ENCODE measurements at places on chromosomes 5 and 9.

GRCh38 chr9:122191584-122191983, 31.9 kb downstream of the MORN5 start:
- no peak for DNase-seq

- peak; percentile 15 for DNase-seq
Measured at GRCh38 chr5:89117124-89117644, 234.2 kb upstream of the MEF2C start.

DNA sequence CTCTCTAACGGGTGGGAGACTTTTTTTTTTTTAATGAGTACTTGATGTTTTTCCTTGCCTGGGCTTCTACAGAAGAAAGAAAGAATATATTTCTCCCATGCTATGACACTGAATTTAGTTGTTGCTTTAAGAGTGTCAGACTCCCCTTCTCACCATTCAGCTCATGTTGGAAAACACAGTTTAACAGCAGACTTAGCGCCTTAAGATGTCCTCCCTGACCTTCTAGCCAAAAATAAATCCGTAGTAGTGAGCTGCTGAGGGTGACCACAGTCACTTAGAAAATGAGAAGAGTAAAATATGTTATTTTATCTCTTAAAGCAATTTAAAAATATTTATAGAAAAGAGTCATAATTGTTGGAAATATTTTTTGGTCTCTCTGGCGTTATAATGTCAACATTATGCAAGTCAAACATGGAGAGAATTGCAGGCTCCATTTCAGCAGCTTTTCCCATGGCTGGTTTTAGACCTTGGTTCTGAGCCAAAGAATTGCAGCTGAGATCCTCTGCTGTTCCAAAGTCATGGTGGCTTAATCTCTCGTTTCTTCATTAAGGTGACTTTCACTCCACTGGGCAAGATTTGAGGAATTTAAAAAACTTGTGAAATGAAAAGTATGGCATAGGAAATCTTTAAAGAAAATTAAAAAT, 143.5 kb downstream of the GHR start:
- peak; percentile 39 for DNase-seq

- peak; percentile 91 for DNase-seq
Measured at GRCh38 chr5:40221796-40222195, 457.9 kb upstream of the PTGER4 start.

DNA sequence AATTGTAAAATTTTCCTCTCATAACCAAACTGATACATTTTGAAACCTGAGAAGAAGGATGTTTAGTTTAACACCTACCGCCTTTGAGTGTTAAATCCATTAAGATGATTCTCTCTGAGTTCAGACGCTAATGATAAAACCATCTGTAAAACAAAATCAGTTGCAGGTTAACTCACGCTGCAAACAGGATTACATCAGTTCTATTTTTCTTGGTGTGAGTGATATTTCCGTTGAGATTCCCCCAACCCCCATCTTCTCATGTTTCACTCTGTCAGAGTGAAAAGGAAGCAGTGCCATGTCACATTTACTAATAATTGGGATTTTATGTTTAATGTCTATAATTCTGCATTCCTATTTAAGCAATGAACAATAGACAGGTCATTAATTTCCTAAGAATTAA, 146.5 kb downstream of the FANCC start:
- peak; percentile 66 for DNase-seq

DNA sequence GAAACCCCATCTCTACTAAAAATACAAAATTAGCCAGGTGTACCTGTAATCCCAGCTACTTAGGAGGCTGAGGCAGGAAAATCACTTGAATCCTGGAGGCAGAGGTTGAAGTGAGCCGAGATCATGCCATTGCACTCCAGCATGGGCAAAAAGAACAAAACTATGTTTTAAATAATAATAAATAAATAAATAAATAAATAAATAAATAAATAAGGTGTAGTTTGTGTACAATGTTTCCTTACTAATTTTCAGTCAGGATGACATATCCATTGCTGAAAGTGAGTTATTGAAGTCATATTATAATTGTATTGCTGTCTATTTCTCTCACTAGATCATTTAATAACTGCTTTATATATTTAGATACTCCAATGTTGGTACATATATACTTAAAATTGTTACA, 581.5 kb upstream of the DAB2 start:
- DNase-seq = no peak

GRCh38 chr5:1805736-1806135, 4.5 kb downstream of the NDUFS6 start:
- DNase-seq = no peak

- DNase-seq = no peak
Measured at GRCh38 chr9:6965566-6965965, 207.8 kb downstream of the KDM4C start.

GRCh38 chr5:57776035-57776434, 293.4 kb upstream of the ACTBL2 start:
- no peak for DNase-seq

GRCh38 chr5:1772634-1773033, 27.0 kb downstream of the MRPL36 start:
- peak; percentile 38 for DNase-seq

DNA sequence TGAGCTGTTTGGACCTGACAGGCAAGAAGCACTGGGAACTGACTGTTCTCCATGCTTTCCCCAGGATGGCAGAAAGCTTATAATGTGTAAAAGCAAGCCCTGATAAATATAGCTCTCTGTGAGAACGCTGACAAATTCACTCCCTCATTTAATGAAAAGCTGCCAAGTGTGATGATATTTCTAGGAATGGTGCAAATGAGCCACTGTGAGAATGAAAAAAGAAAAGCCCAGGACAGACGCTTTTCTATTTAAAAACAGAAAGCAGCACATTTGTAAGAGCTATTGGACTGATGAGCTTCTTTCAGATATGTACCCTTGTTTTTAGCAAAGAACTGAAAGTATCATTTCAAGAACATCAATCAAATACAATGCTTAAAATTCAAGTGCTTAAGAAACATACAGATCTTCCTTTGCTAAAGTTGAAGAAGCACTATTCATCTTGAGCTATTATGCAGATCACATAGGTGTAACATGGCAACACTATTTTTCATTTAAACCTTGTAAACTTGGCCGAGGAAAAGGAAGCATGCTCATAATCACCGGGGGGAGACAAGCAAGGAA, 842.6 kb upstream of the ACO1 start:
- DNase-seq = no peak

- DNase-seq = no peak
Measured at GRCh38 chr9:36966371-36967097, 67.5 kb downstream of the PAX5 start.

DNA sequence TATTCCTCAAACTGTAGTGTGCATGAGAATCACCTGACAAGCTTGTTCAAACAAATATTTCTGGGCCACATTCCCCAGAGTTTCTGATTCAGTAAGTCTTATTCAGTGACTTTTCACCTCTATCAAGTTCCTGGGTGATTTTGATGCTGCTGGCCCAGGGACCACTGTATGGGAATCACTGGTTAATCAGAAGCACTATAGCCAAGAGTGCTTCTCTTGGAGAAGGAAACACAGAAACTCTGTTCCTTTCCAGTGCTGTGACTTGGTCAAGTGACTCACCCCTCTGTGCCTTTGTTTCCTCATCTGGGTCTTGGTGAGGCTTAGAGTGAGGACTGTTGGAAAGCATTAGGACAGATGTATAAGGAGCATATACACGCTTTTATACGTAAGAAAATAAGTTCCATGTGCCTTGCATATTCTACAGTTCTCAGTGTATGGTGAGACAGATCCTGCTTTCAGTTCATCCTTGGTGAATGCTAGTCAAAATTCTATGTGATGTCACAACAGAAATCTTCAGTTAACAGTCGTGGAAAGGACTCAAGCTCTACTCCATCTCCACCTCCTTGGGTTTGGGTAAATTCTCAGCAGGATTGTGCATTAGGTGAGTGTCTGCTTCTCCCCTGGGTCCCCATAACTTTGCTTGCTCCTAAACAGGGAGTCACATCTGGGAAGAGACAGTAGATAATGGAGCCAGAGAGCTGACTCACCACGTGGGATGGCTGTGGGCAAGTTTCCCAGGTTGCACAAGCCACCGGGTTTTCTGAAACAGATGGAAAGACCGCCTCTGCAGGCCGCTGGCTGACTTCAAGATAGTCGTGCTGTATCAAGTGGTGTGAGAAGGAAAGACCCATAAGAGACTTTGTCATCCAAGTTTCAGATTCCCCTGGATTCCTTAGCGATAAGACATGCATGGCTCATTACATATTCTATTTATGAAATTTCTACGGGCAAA, 117.0 kb downstream of the NXNL2 start:
- peak; percentile 98 for DNase-seq

GRCh38 chr5:174327317-174327864, 281.9 kb downstream of the NSG2 start:
- peak; percentile 75 for DNase-seq

- DNase-seq = no peak
Measured at GRCh38 chr5:148685520-148686134, 31.3 kb upstream of the HTR4 start.

- peak; percentile 57 for DNase-seq
Measured at GRCh38 chr9:125631391-125632085, 75.5 kb downstream of the MAPKAP1 start.

- no peak for DNase-seq
Measured at GRCh38 chr5:23234197-23234596, 273.2 kb upstream of the PRDM9 start.

- peak; percentile 11 for DNase-seq
Measured at GRCh38 chr5:89129941-89130340, 247.0 kb upstream of the MEF2C start.

- DNase-seq = peak; percentile 99
Measured at GRCh38 chr5:136058039-136058971, 29.5 kb downstream of the TGFBI start.

DNA sequence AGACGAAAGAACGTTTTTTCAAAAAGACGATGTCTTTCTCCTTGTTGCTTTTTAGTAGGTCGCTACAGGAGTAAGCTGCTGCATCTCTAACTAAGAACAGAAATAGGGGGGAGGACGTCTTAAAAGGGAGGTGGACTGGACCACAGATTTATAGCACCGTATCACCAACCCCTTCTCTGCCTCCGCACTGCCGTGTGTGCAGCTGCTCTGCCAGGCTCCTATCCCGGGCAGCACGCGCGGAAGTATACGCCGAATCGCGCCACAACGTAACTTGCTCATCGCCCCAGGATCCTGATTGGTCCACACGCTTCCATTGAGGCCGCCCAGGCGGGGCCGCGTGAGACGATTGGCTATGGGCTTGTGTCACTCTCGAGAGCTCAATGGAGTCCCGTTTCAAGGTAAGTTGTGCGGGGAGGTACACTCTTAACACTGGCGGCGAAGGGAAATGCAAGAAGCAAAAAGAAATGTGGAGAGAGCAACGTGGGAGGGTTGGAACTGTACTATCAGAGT, at the start of gene ELAVL2:
TSS of gene ELAVL2 (minus strand) at position 121 of the 510 bp plus-strand sequence. CDS start 64,006 bp downstream, outside the sequence.
- peak; percentile 99 for DNase-seq

- no peak for DNase-seq
Measured at GRCh38 chr5:77117161-77117560, 30.1 kb upstream of the ZBED3 start.

- DNase-seq = no peak
Measured at GRCh38 chr5:9514968-9515367, 30.9 kb downstream of the SEMA5A start.

DNA sequence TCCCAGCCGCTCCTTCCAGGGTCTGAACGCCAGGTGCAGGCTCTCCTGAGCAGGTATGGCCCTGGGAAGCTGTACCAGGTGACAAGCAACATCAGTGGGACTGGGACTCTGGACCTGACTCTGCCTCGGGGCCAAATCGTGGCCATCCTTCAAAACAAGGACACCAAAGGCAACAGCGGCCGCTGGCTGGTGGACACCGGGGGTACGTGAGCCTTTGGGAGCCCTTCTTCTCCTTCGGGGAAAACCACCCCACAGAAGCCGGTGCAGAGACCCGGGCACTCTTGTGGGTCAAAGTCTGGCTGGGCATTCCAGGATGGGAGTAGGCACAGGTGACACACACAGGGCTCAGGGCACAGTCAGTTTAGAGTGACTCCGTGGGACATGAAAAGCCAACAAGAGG, 45.8 kb downstream of the ARHGEF37 start:
- DNase-seq = no peak

DNA sequence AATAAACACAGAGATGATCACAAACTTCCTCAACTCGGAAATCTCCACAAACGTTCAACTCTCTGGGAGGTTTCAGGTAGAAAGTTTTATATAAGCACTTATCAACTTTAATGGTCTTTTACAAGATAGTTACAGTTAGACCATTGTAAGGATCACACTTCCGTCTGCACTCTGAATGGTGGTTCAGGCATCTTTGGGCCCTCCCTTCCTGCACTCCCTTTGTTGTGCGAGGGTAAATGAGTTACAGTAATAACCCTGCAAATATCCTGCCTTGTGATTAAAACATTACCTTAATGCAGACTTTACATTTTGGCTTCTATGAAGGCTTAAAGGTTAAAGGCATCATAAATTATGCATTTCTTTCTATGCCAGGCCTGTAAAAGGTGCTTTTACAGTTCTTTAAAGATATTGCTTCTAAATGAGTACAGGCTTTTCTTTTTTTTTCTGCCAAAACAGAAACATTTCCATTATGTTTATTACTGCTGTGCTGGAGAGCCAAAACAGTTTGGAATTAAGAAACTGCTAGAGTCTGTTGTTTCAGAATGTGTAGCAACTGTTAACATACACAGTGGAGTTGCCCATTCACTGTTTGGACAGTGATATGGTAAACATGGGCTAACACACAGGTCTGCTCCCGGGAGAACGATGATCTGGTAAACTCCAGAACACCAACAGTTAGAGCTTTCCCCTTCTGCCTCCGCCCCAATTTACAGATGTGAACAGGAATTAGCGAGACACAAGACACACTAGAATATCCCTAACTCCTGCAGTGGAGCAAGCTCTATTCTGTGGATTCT, 1.1 kb downstream of the PRUNE2 start:
- no peak for DNase-seq

GRCh38 chr9:88313364-88314220, 74.7 kb upstream of the SPIN1 start:
- no peak for DNase-seq

DNA sequence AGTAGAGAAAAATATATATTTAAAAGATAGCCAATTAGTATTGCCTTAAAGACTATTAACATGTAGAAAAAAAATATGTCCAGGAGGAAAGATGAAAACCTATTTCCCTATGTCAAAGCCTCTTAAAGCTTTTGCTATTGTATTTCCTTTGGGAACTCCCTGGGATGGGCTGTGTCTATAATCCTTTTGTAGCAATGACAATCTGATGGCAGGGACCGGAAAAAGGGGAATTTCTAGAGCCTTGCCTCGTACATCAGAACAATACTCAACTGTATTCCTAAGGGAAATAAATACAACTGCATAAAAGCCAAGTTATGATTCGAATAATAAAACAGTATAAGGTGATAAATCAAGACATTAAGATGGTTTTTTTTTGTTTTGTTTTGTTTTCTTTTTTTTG, 257.3 kb downstream of the MLLT3 start:
- no peak for DNase-seq

DNA sequence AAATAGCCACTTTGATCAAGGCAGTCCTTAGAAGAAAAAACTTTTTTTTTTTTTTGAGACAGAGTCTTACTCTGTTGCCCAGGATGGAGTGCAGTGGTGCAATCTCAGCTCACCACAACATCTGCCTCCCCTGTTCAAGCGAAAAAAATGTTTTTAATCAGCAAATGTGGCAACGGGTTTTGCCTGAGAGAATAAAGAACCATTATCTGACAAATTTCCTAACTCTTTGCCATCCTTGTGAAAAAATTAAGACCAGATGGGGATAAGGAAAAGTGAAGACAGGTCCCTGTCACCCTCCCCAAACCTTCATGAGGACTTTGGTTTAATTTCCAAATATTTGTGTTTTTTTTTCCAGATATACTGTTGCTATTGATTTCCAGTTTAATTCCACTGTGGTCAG, 107.3 kb upstream of the SPOCK1 start:
- peak; percentile 62 for DNase-seq
